CD4-positive, alpha-beta T cell treated with Interferon alpha-2 for 1 hour (primary cell): ENCODE measurements at places on chromosomes 4 and X.

DNA sequence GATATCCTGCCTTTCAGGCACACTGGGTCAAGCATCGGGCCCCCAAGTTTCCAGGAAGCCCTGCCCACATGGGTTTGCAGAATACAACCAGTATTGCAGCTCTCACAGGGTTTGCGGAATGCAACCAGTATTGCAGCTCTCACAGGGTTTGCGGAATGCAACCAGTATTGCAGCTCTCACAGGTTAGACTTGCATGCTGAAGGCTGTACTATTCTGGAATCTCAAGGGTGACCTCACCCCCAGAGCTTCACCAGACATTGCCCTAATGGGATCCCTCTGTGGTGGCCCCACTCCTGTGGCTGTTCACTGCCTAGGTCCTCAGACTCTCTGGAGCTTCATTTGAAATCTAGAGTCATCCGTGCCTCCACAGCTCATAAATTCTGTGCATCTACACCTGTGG is 640.7 kb upstream of the ATOH1 start:
- DNase-seq: no peak

DNA sequence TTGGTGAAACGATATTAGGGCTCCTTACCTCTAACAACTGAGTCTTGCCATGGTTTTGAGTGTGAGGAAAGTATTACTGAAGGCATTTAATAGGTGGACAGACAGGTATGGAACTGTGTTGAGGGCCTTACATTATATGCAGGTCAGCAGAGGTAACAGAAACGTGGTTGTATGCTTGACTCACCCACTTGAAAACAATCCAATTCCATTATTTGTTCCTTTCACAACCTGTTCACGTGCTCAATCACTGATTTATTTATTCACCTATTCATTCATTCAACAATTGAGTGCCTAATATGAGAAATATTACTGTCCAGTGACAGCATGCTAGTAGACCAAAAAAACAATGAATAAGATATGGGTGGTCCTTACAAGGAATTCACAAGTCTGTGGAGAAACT is 33.3 kb upstream of the PPARGC1A start:
- no peak for DNase-seq

GRCh38 chr4:128284317-128284716 is 3.3 kb downstream of the PGRMC2 start:
- no peak for DNase-seq

DNA sequence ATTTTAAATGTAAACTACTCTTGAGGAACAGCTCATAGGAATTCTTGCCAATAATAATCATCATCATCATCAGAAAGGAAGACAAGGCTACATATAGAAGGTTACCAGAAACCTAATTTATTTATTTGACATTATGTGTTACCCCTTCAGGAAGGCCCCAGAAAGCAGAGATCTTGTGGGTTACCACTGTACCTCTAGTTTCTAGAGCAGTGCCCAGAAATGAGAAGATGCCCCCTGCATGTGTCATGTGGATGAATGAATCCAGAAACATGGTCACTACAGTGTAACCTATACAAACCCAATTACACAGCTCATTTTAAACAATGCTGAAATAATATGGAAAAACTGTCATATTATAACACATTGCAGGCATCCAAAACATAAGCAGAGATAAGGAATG is 70.4 kb downstream of the ARAP2 start:
- no peak for DNase-seq

DNA sequence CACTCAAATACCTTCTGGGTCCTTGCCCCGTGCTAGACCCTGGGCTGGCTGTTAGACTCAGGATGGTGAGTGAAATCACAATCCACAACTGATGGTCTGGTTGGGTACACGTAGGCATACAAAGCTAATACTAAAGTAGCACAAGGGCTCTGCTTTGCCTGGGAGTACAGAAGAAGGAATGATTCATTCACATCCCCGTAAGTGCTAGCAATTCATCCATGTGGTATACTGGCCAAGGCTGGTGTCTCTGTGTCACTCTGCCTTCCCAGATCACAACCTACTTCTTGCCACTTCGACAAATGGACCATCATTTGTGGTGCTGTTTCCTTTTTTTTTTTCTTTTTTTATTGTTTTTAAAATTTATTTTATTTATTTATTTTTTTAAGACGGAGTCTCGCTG is 19.7 kb upstream of the RBM47 start:
- no peak for DNase-seq

DNA sequence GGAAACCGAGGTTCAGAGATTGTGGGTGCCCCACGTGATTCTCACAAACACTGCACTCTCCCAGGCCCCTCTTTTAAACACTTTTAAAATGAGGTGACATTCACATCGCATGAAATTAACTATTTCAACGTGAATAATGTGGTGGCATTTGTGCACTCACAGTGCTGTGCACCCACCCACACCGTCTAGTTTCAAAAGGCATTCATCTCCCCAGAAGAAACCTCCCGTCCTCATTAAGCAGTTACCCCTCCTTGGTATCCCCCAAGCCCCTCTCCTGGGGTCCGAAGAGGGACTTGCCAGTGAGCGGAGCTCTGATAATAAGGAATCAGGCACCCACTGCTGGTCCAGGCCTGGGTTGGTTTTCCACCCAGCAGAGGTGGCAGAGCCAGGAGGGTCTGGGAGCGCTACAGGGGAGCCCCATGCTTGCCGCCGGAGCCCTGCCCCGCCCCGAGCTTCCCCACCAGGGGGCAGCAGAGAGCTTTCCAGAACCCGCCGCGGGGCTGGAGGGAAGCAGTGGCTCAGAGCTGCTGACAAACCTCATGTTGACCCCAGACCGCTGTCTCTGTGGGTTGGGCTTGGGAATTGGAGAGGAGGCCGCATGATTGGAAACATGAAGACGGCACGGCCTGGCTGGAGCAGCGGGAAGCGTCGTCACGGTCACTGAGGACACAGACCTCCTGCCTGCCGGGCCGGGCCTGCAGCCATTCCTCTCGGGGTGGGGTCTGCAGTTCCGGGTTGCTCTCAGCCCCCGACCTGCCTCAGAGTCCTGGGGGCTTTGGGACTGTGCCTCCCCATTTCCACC is 27.5 kb upstream of the HTRA3 start:
- peak; percentile 64 for DNase-seq

DNA sequence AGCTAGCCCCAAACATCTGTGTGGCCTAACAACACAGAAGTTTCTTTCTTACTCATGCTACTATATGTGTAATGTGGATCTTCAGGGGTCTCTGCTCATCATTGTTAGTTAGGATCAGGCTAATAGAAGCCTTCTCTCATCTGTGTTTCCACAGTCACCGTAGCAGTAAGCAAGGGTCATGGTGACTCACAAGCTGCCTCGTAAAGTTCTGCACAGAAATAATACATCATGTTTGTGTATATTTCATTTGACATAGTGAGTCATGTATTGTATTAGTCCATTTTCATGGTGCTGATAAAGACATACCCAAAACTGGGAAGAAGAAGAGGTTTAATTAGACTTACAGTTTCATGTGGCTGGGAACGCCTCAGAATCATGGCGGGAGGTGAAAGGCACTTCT is 38.7 kb downstream of the SLC4A4 start:
- DNase-seq: no peak

- no peak for DNase-seq
Observed at GRCh38 chrX:34918856-34919255, 23.7 kb upstream of the FAM47B start.

DNA sequence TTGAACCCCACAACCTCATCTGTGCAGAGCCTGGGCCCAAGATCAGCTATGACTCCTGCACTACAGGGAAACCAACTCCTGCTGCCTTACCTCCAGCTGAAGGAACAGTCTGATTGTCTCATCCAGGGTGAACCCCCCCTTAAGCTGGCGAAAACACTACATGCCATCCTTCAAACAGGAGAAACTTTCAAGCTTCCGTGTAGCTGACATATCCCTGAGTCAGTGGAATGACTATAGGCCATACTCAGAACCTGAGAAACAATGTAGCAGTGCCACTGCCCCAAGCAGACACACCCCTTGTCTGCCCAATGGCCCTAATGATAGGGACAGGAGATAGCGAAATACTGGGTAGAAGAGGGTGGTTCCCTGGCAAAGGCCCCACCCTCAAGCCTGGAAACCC is 213.6 kb upstream of the PGRMC2 start:
- no peak for DNase-seq

GRCh38 chrX:55874807-55875206 is 157.3 kb downstream of the RRAGB start:
- no peak for DNase-seq

DNA sequence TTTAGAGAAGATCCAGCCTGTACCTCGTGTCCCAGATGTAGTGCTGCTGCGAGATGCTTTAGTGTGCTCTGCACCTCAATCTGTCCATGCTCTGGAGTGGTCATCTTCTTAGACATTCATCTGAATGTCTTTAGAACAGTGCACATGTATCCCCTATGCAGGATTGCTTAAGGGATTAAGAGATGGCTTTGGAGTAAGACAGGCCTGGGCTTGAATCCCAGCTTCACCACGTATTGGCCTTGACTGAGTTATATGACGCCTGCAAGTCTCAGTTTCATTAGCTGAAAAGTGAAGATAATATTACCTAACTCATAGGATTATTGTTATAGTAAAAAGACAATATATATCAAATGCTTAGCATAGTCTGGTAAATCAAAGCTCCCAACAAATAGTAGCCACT is 98.3 kb downstream of the NFKB1 start:
- no peak for DNase-seq

GRCh38 chr4:145740806-145741205 is 60.9 kb downstream of the C4orf51 start:
- no peak for DNase-seq

GRCh38 chr4:125832161-125832560 is 517.4 kb downstream of the FAT4 start:
- no peak for DNase-seq

DNA sequence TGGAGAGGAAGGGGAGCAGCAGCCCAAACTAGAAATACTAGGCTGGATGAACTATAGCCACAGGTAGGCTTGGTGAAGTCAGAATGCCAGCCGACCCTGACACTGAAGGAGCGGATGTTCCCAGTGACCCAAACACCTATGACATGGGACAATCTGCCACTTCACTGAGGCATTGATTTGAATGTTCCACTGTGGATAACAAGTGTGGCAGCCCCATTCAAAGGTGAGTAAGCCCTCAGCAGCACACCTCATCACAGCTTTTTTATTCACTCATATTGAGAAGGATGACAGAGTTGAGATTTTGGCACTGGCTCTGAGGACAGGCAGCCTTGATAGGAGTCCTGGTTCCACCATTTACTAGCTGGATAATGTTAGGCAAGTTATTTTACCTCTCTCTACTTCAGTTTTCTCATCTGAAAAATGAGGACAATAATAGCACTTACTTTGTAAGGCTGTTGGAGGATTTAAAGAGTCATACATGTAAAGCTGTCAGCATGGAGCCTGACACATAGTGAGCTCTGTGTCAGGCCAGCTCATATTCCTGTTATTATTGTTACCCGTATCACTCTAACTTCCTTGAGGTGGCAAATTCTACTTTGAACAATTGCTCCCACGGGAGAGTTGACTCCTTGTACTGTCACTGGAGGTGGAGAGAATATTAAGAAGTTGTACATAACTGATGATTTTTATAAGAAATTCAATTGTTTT is 114.6 kb downstream of the RASL11B start:
- no peak for DNase-seq

DNA sequence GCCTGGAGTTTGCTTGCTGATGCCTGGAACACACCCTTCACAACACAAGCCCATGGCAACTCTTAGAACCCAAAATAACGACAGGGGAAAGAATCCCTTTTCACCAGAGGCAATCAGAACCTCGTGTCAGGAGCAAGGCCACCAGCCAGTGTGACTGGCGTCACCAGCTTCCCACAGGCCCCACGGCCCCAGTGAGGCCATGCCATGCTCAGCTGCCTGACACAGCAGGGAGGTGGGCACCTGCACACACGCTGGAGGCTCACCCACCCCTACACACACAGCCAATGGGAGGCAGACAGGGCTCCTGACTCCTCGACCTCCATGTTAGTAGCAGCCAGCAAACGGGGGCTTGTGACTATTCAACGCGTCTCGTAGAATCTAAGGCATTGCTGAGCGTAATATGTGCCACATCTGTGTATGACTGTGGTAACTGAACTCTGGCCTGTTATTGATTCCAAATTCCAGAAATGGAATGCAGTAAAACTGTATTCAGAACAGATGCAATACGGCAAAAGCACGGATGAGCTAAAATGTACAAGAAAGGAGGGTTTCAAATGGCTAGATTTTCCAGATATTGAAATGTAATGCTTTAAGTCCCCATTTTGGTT is 28.5 kb downstream of the RNF212 start:
- DNase-seq: no peak

DNA sequence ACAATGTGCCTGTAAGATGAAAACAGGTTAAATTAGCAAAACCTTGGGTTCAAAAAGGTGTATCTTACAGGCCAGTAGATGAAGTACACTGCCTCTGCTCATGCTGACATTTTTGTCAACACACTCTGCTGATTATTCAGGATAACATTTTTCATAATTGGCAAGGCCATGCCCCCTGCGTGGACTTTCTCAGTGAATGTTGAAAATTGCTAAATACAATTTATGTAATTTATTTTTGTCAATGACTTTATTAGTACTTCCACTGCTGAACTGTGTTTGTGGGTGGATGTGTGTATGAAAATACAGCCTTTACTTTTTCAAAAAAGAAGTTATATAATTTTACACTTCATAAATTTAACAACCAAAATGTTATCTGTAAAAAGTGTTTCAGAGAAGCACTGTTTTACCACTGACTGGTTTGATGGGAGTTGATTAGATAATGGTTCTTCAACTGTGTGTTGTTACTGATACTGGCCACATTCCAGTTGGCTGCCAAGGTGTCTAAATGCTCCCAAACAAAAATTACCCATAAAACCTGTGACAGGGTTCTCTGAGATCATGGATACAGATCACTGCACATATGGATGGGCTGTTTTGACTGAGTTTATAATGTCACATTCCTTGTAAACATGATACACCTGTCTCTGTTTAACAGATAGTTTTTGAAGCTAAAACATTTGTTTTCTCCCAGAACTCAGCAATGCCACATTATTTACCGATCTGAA is 151.9 kb upstream of the SLC7A11 start:
- DNase-seq: no peak

GRCh38 chrX:9878146-9878820 is 88.9 kb upstream of the CLDN34 start:
- no peak for DNase-seq

DNA sequence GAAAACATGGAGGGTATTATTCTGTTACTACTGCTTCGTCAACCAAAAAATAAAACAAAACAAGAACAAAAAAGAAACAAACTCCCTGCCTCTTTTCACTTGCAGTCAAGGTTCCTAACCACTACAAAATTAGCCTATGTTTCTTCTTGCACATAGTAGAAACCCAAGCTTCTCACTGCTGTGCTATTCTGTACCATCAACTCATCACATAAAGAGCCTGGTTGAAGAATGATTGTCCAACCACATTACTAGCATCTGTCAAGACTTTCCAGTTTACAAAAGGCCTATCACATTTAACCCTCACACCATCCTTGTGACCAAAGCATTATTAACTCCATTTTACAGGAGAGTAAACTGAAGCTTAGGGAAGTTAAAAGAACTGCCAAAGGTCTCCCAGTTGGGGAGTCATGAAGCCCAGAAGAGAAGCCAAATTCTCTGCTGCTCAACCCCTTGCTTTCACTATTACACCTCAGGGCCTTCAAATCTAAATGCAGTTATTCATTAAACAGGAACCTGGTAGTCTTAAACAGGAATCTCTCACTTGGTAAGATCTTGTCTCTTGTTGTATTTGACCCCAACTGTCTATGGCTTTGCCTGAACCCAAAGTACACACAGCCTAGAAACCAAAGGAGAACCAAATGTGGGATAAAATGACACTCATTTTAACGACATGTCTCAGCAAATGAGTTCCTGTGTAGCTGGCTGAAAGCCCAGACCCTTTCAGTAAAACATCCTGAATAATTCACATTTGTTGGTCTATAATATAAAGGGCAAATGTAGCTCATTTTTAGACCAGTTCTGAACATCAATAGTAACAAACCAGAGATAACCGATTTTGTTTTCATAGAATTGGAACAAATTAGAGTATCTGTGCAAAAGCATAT is 8.6 kb downstream of the F9 start:
- DNase-seq: no peak
